Fibroblast of skin of right quadriceps (primary cell): ENCODE measurements at places on chromosomes 5 and 9.

GRCh38 chr9:20197976-20198685 is 409.3 kb upstream of the SLC24A2 start:
- DNase-seq, result peak; percentile 29

- peak; percentile 95 for DNase-seq
Measured at GRCh38 chr5:16894236-16895057, 41.6 kb downstream of the MYO10 start.

DNA sequence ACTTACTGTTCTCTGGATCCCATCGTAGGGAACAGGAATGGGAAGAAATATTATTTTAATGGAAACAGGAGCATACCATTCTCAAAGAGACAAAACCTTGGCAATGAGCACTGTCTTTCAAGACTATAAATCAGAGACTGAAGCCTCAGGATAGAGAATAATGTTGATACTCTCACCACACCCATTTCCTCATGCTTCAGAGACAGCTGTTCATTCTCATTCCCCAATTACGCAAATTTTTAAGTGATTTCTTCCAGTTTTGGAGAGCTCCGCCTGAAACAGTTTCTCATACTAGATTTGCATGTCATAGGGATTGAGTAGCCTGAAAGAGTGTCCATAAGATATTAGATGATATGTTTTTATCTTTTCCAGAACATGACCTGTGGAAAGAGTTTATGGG is 290.5 kb upstream of the RASA1 start:
- DNase-seq, result no peak

GRCh38 chr9:99093492-99093791 is 11.5 kb upstream of the TGFBR1 start:
- DNase-seq, result no peak

GRCh38 chr5:131266370-131267060 is 2.7 kb downstream of the CDC42SE2 start:
- no peak for DNase-seq

- no peak for DNase-seq
Measured at GRCh38 chr5:68200288-68200687, 15.3 kb upstream of the PIK3R1 start.

- DNase-seq, result peak; percentile 98
Measured at GRCh38 chr5:169626779-169627178, 10.3 kb upstream of the DOCK2 start.

DNA sequence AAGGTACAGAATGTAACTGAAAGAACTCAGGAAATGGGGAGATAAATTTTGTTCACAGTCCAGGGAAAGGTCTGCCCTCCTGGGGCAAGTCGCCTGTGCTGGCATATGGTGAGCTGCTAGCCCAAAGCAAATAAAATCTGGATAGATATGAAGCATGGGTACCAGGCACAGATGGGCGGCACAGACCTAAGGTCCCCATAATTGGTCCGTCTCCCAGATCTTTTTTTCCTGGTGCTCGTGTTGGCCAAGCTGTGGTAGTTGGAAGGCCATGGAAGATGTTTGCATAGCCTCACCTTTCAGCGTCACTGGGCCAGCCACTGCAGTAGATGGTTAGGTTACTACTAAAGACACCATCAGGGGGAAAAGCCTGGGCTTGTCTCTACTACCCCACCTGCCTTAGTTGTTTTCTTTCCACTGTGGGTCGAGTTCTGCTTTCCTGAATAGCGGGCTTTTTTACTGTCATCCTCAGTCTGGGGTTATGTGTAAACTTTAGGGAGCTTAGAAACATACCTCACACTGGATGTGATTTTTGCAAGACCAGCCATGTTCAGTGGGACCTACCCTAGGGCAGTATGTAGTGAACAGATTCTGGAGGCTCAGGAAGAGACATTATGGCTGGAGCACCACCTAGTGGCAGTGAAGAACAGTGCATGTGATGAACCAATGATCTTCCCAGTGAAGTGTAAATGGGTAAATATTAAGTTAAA is 24.2 kb upstream of the GLRX start:
- peak; percentile 68 for DNase-seq

GRCh38 chr9:26658476-26658875 is 234.1 kb downstream of the CAAP1 start:
- no peak for DNase-seq

- no peak for DNase-seq
Measured at GRCh38 chr9:2290382-2290781, 275.2 kb downstream of the SMARCA2 start.

GRCh38 chr9:81224166-81225081 is 464.9 kb downstream of the TLE1 start:
- no peak for DNase-seq

- no peak for DNase-seq
Measured at GRCh38 chr5:122713041-122713440, 61.8 kb upstream of the SNX2 start.

DNA sequence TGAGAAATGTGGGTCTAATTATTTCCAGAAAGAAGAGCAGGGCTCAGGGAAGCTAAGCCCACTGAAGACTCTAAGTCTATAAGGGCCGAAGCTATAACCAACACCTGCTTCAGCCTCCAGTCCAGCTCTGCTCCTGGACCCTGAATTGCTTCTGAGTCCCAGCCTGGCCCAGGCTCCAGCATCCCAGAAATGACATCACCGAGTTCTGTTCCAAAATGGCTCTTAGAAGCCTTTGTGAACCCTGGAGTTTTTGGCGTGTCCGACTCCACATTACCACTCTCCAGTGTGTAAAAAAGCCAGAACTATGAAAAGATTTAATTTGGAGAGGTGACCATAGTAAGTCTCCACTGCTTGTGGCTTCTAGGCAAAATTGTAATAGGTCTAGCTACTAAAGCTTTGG is 289.9 kb downstream of the SLIT3 start:
- no peak for DNase-seq

DNA sequence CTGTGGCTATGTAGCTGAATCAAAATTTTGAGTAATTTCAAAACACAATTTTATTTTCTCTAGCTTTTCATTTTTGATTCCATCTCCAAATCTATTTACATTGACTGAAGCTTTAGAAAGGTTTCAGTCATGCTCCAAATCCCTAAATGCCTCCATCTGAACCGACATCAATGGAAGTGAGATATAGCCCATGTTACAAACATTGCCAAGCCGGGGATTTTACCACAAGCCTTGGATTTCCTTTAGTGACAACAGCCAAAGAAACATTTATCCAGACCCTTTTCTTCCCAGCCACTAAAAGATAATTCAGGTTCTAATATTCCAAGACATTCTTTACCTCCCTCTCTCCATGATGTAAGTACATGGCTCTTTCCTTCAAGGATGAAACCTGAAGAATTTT is 1087.7 kb upstream of the SEMA6A start:
- DNase-seq, result no peak

DNA sequence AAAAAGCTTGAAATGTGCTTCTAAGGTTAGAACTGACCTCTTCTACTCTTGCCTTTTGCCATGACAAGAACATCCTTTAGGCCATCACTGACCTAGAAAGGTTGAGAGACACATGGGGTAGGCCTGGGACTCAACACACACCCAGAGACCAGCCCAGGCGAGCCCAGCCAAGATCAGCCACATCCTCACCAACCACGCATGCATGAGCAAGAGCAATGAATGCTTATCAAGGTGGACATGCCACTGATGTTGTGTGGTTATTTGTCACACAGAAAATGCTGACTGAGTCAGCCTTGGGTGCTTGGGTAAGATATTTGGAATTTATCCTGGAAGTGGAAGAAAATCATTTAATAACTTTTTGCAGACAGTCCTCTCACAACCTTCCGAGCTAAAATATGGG is 39.4 kb downstream of the SMIM23 start:
- no peak for DNase-seq

DNA sequence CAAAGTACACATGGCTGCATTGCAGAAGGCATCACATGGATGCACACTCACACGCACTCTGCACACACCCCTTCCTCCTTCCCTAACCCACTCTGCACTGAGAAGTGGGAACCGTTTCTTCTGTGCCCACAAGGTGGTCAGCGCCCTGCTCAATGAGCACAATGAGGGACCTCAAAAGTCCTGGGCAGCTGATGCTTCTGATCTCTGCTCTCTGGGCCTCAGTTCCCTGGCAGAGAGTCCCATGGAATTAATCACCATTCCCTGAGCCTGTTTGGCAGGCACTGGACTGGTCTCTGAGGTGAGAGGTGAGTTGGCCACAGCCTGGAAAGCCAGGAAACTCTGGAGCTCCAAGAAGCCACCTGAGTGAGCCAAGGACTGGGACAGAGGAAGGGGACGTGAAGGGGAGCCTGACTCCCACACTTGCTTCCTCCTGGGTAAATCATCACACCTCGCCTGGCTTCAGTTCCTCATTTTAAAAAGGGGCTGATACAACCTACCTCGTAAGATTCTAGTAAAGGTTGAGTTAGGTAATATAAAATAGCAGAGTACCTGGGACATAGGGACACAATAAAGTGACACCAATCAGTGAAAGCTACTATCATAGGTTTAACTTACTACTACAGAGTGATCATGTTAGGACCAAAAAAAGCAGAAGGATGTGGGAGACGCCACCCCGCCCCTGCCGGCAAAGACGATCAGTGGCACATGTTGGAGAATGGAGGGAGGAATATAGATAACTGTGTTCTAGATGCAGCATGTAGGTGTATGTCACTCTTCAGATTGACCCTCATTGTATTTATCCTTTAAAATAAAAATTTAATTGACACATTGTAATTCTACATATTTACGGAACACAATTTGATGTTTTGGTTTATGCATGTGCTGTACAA is 21.1 kb upstream of the IGFBPL1 start:
- DNase-seq, result no peak

DNA sequence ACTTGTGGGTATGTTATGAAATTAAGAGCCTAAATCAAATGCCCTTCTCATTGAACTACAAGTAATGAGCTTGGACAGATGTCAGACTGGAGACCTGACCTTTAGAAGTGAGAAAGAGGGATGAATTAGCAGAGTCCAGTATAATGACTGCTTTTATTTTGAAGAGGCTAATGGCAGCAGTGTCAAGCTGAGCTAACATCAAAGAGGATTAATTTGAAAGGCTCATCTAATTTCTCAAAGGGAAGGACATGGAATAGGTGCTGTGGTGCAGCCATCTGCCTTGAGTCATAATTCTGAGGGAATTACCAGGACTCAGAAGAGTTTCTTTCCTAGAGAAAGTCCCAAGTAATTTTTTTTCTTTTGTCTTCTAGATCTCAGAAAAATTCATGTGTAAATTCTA is 57.6 kb downstream of the FAM81B start:
- no peak for DNase-seq

DNA sequence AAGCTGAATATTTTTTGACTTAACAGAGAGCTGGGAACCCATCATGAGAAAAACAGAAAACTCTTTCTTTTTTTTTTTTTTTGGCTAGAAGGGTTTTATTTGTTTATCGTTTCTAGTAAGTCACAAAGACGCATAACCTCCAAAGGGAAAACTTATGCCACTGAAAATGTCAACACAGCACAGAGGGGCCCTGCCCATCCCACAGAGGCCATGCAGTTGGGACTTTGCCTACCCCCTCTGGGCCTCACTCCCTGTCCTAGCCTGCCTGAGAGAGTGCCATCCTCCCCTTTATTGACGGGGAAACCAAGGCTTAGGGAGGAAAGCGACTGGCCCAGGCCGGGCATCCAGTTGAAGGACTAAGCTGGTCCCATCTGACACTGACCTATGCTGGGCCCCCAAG is 74.7 kb downstream of the VAV2 start:
- no peak for DNase-seq

DNA sequence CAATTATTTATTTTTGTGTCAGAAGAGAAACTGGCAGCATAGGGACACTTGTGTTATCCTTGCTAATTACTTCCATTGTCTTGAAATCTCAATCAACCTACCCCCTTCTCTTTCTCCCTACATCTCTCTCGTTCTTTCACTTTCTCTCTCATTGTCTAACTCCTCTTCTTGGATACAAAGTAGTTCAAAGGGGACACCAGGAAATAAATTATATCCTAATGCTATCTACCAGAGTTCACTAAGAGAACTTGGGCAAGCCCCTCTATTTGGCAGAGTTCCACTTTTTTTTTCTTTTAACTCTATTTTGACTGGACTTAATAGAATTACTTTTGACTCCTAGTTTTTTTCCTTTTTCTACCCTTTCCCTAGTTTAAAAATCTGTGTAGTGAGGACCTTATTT is 102.2 kb downstream of the MEF2C start:
- DNase-seq, result no peak

DNA sequence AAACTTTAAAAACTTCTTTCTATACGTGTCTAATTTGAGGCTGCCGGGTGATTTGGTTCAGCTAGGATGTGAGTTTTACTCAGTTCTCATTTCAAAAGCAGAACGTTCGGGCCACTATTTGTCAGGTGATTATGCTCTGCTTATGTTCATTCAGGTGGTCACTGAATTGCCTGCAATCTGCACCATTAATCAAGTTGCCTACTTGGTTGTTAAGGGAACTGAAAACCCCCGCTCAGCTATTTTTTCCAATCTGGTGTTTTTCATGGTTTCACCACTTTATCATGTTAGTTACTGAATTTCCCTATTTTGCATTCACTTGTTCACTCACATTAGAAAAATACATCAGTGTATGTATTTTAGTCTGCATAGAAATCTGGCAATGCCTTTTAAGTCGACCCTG is 523.0 kb downstream of the CSNK1G3 start:
- DNase-seq, result no peak

DNA sequence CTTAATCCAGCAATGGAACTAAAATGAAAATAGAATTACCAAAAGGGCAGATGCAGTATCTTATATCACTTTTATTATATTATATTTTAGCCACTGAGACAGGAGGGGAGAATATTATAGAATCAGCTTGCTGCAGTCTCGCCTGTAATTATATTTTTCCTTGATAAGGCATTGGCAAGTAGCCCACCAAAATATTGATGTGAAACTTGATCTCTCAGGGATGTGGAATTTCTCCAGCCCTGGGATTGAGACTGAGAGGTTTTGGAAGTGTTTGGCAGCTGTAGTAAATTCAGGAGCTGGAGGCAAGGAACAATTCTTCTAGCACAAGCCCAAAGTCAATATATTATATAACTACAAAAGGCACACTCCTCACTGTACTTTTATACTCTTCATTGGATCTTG is 142.1 kb upstream of the ADAMTSL1 start:
- peak; percentile 63 for DNase-seq

DNA sequence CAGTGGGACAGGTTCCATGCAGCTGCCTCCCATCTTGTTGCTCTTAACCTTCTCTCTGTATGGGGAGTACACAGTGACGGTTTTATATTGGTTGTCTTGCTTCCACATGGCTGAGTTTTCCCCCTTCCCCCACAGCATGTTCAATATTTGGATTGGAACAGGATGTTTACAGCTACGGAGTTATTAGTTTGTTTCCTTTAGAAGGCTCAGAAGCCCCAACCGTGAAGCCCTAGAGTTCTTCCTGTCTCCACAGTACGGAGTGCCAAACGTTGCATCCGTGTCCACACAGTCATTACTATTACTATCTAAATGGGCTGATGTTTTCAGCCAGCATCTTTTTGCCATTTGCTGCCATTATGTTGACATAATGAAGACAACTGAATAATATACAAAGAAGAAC is 277.5 kb downstream of the MARCHF11 start:
- DNase-seq, result no peak

- no peak for DNase-seq
Measured at GRCh38 chr5:61576556-61576955, 244.5 kb downstream of the ZSWIM6 start.
